ENCODE measurements at places on chromosomes 1 and 21.
A peak's percentile ranks its signal among the peaks of the same experiment; 100 is the strongest.

- DNase-seq, result peak; percentile 24
Measured at GRCh38 chr1:31650161-31651088, 5.7 kb upstream of the PEF1 start.

- no peak for DNase-seq
Measured at GRCh38 chr1:210747890-210748289, 386.1 kb downstream of the KCNH1 start.

GRCh38 chr21:31429506-31429905, 85.4 kb upstream of the TIAM1 start:
- DNase-seq, result no peak

DNA sequence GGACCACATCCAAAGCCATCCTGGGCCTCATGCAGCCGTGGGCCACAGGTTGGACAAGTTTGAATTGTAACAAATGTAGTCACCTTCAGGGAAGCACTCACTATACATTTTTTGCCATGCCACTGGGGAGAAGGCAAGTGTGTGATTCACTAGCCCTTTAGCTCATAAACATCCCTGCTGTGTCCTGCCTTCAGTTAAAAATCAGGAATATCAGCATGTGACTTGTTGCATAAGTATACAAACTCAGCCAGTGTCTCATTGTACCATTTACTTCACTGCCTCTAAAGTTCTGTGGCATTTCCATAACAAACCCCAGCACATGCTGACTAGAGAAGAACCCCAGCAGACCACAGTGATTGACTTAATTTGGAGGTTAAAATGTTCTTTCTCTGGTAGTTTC, 142.0 kb upstream of the C1orf105 start:
- no peak for DNase-seq

- DNase-seq, result no peak
Measured at GRCh38 chr1:224856973-224857372, 72.5 kb upstream of the DNAH14 start.

GRCh38 chr21:44845418-44846223, 27.8 kb upstream of the SUMO3 start:
- no peak for DNase-seq

GRCh38 chr1:83000286-83000685, 998.6 kb downstream of the TTLL7 start:
- no peak for DNase-seq

DNA sequence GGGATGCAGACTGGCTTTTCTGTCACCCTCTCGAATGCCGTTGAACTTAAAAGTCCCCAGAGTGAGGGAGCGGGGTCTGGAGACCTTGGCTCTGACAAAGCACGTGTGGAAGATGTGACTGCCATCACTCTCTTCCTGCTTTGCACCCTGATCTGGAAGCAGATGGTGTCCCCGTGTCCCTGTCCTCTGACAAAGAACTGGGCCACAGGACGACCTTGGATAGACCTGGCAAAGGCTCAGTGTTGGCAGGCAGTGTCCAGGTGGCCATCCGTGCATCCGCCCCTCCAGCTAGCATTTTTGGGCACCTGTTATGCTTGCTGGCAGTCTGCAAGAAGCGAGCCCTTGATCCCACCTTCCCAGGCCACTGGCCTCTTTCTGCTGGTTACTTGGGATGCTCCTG, 27.4 kb downstream of the ARHGEF10L start:
- DNase-seq, result no peak

DNA sequence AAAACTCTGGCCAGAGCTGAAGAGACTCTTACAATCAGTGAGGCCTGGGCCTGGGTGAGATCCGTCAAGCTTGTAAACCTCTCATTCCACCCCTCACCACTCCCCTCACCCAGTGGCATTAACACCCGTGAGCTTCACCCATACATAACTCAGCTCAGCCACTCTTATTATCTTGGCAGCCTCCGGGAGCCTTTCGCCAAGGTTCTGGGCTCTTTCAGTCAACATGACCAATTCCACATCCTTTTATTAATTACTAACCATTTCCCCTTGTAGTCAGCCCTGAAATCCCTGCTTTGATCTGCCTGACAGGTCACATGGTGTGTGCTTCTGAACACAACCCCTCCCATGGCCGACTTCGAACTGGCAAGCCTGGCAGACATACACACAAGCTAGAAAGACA, 134.8 kb downstream of the SETD4 start:
- DNase-seq, result no peak

DNA sequence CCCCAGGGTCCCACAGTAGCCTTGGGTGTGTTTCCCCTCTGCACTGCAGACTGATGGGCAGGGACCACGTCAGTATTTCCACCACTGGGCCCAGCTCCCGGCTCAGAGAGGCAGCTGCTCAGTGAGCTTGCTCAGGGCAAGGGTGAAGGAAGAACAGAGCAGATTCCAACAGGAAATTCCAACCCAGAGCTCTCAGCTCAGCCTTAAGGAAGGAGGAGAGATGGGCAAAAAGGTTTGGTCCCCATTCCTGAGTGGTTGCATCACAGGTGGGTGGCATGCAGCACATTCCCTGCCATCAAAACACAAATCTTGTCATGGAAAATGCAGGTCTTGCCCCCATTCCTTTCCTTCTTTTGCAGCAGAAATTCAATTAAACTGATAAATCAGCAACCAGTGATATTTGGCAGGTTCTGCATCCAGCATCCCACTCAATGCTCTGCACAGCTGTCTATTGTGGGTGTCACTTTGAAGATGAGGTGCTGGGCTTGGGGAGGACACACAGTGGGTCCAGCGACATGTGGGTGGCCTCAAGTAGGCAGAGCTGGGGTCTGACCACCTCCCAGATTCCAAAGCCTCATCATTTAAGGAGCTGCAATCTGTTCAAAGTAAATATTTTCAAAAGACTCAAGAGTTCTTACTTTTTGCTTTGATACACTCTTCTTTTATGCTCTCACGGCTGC, 315.4 kb downstream of the DSCAM start:
- no peak for DNase-seq

- no peak for DNase-seq
Measured at GRCh38 chr1:58939666-58940370, 156.0 kb upstream of the JUN start.

- no peak for DNase-seq
Measured at GRCh38 chr1:17251701-17252376, 2.9 kb downstream of the PADI3 start.

DNA sequence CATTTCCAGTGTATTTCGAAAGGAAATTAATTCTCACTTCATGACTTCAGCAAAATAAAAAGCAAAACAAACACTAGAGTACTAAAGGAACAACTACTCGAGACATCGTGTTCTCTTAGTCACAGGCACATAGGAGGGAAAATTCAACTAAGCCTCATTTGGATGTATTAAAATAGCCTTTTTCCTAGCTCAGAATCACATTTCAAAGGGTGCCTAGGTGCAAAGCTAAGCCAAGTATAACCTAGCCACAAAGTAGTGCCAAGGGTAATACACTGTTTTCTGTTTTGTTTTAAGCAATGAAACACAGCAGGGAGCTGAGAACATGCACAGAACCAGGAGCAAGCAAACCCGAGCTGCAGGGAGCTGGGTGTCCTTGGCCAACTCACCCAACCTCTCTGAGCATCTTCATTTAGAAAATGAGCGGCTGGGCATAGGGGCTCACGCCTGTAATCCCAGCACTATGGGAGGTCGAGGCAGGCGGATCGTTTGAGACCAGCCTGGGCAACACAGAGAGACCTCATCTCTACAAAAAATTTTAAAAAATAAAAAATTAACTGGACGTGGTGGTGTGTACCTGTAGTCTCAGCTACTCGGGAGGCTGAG, 26.6 kb upstream of the ACBD6 start:
- DNase-seq, result no peak

GRCh38 chr1:229087339-229087738, 183.6 kb upstream of the RAB4A start:
- no peak for DNase-seq

DNA sequence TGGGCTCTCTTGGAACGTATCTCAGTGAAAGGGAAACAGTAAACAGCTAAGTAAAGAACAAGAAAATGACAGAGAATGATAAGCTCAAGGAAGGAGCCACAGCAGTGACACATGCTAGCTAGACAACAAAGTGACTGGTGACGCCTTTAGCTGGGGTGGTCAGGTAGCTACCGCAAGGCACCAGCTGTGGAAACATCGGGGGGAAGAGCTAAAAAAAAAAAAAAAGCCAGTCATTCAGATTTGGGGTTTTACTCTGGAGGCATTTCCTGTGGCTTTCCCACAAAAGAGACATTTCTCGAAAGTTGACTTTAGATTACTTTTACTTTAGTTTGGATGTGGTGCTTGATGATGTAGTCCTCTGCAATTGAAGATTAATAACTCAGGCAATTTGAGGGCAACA, 2.1 kb downstream of the FHAD1 start:
- DNase-seq, result no peak

- no peak for DNase-seq
Measured at GRCh38 chr1:229147072-229147471, 123.8 kb upstream of the RAB4A start.

DNA sequence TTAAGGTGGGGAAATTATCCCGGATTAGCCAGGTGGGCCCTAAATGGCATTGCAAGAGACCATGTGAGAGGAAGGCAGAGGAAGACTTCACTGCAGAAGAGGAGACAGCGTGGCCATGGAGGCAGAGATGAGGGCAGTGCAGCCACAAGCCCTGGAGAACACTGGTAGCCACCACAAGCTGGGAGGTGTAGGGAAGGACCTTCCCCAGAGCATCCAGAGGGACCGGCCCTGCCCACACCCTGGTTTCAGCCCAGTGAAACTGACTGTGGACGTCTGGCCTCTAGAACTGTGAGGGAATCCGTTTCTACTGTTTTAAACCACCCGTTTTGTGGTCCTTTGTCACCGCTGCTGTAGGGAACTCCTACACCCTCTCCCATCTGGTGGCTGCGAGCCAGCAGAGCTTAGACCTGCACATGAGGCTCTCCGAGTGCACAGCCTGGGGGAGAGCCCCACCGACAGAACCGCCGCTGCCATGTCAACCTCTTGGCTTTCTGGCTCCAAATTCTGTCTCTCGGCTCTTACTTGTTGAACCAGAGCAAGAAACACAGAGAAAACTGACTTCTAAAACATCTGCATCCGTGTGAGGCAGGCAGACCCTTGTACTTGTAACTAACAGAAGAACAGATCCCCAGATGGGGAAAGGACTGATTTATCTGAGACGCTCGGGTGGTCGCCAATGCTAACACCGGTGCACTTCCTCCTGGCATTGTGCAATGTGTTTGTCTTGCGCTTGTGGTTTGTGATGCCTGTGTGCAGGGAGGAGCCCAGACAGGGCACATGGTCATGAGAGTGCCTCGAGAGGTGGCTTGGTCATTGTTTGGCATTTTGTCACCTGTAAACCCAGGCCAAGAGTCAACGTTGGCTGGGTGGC, 90.8 kb upstream of the TMPRSS2 start:
- DNase-seq, result no peak

GRCh38 chr1:36346741-36347370, 23.4 kb upstream of the EVA1B start:
- DNase-seq, result no peak

DNA sequence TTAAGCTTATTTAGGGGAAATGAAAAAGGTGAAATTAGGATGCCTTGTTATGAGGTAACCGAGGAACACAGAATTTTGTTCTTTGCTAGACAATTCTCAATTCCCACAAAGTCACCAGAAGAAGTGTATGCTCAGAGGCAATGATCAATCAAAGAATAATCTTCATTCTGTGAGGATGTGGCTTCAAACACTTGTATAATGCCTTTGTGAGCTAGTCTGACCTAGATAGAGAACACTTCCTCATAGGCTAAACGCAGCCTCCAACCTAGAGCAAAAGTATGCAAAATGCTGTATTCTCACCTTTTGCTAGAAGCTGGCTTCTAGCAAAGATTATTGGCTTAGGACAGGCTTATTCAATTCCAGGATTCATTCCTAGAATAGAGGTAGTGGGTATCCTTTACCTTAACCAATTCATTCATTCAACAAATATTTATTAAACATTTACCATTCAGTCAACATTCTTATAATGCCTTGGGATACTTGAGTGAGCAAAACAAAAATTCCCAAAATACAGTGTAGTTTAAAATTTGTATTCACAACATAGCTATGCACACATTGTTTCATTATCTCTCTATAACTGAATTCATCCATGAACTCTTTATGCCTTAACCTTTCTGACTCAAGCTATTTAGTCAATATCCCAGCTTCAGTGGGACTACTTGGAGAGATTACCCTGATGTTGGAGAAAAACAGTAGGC, 530.2 kb downstream of the PTPRC start:
- DNase-seq, result no peak

DNA sequence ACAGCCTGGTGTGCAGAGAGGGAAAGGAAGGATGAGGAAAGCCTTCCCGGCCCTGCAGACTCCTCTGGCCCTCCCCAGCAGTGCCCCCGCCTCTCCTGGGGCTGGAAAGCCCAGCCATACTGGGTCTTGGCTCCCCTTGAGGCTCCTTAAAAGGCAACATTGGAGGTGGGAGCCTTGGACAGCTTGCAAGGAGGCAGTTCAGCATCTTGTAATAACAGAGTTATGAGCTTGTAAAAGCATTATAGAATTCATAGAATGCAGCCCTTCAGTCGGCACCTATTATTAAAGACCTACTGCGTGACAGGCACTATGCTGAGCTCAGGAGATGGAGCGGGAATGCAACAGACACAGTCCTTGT, 4.2 kb downstream of the TINAGL1 start:
- DNase-seq, result no peak

GRCh38 chr1:14877224-14877623, 276.3 kb upstream of the TMEM51 start:
- DNase-seq, result no peak

DNA sequence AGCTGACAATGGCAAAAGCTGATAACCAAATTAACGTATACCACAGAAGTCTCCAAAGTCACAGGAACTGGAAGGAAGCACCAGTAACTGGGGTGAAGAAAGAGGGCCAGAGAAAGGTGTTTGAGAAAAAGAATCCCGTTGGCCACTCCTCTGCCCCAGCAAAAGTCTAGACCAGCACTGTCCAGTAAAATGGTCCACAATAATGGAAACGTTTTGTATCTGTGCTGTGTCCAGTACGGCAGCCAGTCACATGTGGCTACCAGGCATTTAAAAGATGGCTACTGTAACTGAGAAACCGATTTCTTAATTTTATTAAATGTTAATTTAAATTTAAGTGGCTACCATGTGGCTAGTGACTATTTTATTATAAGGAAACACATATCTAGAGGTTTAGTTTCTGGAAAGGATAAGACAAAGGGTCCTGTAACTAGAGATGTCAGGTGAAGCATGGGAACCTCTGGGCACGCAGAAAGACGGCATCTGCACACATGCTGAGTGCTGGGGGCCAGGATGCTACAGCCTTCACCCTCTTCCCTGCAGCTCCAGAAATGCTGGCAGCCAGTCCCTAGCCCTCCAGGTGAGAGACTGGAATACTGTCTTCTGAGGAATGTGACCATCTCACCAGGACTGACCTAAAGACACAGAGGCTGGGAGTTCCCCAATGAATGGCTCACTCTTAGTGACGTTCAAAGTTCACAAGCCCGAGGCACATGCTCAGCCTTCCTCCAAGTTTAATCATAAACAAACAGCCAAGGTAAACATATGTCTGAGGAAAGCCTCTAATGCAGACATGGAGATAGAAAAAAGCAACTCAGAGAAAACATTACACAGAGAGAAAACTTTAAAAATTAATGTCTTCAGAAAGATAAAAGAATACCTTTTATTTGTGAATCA, 50.7 kb downstream of the JAK1 start:
- no peak for DNase-seq

GRCh38 chr21:46518983-46519583, 60.4 kb downstream of the DIP2A start:
- no peak for DNase-seq
